Renal pelvis (tissue), 12 donors: ENCODE measurements at places on chromosomes 2 and 18. TPM values are rescaled to one million over a fixed set of nuclear protein-coding genes. Genes with fewer than 3 reads are reported as not detected.

- DNase-seq: no peak
These were observed 122.8 kb downstream of the SLC4A10 start for GRCh38 chr2:161746891-161747535.

DNA sequence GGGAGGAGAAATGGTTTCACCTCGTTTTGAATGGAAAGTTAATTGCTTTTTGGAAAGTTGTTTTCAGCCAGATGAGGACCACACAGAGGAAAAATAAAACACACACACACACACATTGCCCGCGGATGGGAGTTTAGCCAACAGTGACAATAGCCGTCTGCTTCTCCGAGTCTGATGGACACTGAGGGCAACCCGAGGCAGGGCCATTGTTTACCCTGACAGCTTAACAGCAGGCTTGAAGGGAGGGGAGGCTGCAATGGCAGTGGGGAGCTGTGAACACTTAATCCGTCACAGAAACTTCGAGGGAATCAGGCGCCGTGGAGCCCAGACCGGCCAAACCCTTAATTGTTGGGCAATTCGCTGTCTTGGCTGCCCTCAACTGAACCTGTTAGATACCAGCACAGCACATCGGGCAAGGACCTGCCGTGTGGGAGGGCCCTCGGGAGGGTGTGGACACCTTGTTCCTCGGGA lies 145.9 kb downstream of the ACKR3 start:
- DNase-seq: peak; percentile 41

DNA sequence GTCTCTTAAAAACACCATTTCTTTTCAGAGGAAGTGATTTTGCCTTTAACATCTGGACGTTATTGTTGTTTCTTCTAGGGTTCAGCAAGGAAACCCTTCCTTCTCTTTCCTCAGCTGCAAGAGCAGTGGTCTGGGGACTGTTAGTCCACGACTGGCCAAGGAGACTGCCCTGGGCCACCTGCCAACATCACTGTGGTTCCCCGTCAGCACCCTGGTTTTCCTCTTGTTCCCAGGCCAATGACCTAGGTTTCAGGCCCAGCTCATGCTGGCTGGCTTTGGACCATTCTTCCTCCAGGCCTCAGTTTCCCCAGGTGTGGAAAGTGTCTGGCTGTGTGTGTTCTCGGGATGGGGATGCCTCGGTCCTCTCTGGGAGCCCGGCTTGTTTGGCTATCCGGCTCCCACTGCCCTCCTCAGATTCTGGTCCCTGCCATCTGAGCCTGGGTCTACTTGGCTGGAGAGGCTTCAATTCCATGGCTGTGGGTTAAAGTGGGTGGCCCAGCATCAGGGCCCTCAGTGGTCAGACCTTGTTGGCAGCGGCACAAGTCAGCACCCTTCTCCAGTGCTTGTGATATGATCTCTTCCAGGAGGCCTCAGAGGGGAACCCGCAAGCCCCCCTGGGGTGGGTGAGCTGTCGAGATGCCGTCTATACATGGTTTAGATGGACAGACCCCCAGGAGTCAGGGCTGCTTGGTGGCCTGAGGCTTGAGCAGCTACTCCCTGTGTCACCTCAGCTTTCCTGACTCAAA lies 234.3 kb upstream of the HS6ST1 start:
- DNase-seq: no peak

Gene CDK5R2
- polyA plus RNA-seq: not detected

Gene TCF7L1
- polyA plus RNA-seq: 56.7 TPM
